Adipocyte (in vitro differentiated cells): ENCODE measurements at places on chromosomes 5 and 9.
A peak's percentile ranks its signal among the peaks of the same experiment; 100 is the strongest.

- peak; percentile 44 for DNase-seq
These were observed 11.4 kb downstream of the LAMC3 start for GRCh38 chr9:131020388-131020787.

- DNase-seq, result no peak
These were observed 19.4 kb upstream of the FCN1 start for GRCh38 chr9:134937164-134937555.

GRCh38 chr5:170809551-170809950 lies 26.0 kb downstream of the GABRP start:
- DNase-seq, result peak; percentile 89

- DNase-seq, result peak; percentile 63
These were observed 87.0 kb upstream of the MTAP start for GRCh38 chr9:21715408-21715807.

GRCh38 chr5:33241802-33242201 lies 199.0 kb upstream of the TARS1 start:
- no peak for DNase-seq
